Activated CD4-positive, alpha-beta memory T cell treated with anti-CD3 and anti-CD28 coated beads for 36 hours (primary cell): ENCODE measurements at places on chromosomes 2 and 18.

GRCh38 chr2:45734952-45735351 lies 83.5 kb downstream of the PRKCE start:
- no peak for DNase-seq

DNA sequence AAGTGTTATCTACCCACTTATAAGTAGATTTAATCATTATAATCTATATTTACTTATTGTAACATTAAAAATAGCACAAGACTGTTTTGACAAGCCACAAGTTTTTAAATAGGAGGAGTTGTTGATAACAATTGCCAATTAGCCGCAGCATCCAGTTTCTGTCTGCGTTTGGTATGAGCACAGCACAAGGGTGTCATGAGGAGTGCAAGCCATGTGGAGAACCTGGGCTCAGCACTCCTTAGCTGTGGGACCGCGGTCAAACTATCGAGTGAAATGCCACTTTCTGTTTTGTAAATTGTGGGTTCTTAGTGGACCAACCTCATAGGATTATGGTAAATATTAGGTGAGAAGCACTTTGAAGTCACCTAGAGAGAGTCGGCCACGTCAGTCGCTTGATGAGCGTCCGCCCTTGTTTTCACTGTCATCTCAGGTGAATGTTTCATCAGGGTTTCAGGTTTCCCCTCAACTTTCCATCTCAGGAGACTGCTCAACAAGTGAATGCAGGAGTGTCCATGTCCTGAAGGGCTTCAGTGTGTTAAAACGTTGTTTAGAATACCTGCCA lies 294.5 kb downstream of the ZNF407 start:
- DNase-seq: no peak

GRCh38 chr2:157359628-157360027 lies 34.0 kb upstream of the ERMN start:
- DNase-seq: no peak

- no peak for DNase-seq
Observed at GRCh38 chr2:240240017-240240734, 99.7 kb upstream of the OTOS start.
